Hepatocyte (in vitro differentiated cells): ENCODE measurements at places on chromosomes 5 and 9.

DNA sequence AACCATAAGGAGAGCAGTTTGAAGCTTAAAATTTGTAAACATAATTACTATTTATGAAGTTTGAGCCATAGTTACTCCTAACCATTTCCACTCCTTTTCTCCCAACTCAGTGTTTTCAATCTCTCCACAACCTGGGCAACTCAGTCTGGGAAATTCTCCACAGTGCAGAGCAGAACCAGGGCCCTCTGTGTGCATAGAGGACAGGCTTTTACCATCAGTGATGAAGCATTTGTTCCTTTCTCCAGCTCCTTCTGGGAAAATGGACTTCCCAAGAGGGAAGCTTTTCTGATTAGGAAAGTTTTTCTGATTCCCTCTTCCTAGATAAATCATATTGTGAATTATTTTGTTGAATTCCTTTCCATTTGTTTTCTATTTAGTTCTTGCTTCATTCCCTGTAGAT is 132.3 kb upstream of the MPDZ start:
- H3K4me1 ChIP-seq, result no peaks in the 10 kb centered on the region
- H3K4me3 ChIP-seq, result no peak overlapping the region
- no peaks in the 10 kb centered on the region for H3K36me3 ChIP-seq
- DNase-seq, result no peak
- H3K27ac ChIP-seq, result no peak overlapping the region

DNA sequence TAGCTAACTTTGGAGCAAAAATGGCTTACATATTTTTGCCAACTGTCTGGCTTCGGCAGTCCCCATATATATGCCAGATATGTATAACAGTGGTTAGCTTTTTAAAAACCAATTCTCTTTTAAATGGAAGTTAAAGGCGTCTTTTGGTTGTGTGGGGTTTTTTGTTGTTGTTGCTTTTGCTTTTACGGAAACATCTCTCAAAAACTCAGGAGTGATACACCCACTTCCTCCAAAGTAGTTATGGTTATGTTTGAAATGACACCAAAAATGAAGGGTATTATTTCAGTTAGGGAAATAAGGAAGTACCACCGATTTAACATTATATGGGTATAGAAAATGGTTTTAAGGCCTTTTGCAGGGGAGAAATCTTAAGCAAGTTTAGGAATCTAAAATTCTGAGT is 2.3 kb downstream of the CNOT8 start:
- H3K4me3 ChIP-seq, result no peak overlapping the region
- peaks cover 12% of the 10 kb centered on the region for H3K4me1 ChIP-seq
- no peaks in the 10 kb centered on the region for H3K27me3 ChIP-seq
- H3K27ac ChIP-seq, result peak overlapping the region; percentile 94

DNA sequence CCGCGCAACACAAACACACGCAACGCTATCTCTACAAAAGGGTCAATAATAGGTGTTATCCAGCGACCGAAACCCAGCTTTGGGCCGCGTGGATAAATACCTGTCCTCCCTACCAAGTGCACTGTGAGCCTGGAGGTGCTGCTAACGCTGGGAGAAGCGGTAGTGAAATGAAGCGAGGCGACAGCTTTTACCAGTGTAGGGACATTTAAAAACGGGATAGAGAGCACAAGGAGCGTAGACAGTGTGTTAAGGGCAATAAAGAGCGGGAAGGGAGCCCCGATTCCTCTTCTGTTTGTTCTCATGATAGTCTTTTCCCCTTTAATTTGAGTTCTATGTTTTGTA is 421 bp upstream of the DEPDC1B start:
- no peaks in the 10 kb centered on the region for H3K27me3 ChIP-seq
- no peak for DNase-seq

DNA sequence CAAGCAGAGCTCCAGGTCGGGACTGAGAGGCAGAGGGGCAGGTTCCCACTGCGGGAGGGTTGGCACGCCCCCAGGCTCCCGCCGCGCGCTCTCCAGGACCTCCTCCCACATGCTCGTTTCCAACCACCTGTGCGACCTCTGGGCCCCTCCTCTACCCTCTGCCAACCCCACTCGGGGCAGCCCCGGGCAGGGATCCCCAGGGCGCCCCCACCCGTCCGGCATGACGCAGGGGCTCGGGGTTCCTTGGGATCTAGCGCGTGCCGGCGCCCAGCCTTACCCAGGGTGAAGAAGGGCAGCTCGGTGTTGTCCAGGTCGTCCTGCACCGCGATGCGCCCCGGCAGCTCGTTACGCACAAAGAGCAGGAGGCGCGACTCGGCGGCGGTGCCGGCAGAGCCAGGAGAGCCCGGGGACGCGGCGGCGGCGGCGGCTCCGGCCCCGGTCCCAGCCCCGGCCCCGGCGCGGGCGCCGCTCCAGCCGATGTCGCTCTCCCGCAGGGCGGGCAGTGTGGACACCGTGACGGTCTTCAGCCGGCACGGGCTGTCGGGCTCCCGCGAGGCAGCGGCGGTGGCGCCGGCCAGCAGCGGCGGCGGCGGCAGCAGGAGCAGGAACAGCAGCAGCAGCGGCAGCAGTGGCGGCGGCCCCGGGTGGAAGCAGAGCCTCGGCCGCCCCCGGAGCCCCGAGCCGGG is 494 bp downstream of the ASTN2 start:
- H3K27me3 ChIP-seq, result peaks cover 91% of the 10 kb centered on the region
- H3K27ac ChIP-seq, result no peak overlapping the region
- H3K36me3 ChIP-seq, result no peaks in the 10 kb centered on the region

GRCh38 chr5:87307796-87308423 is 40.2 kb downstream of the RASA1 start:
- H3K4me1 ChIP-seq, result peaks cover 11% of the 10 kb centered on the region
- H3K36me3 ChIP-seq, result peaks cover 8% of the 10 kb centered on the region
- DNase-seq, result no peak
- H3K4me3 ChIP-seq, result no peak overlapping the region
